ENCODE measurements at places on chromosomes 12 and 14. TPM values are rescaled to one million over a fixed set of nuclear protein-coding genes. Genes with fewer than 3 reads are reported as not detected.

The PLEKHG7 gene
- total RNA-seq, result not detected

The BICDL1 gene
- total RNA-seq, result 0.54 TPM

GRCh38 chr12:132881818-132882217 is 5.6 kb downstream of the CHFR start:
- peak overlapping the region; percentile 49 for H3K27ac ChIP-seq
- no peaks in the 10 kb centered on the region for H3K27me3 ChIP-seq
- peaks cover 7% of the 10 kb centered on the region for H3K36me3 ChIP-seq
- peaks cover 34% of the 10 kb centered on the region for H3K4me1 ChIP-seq
- H3K4me3 ChIP-seq, result no peak overlapping the region

The CHST11 gene
- total RNA-seq, result 22.8 TPM

The STAB2 gene
- total RNA-seq, result under 0.01 TPM

All from sigmoid colon (tissue), 7 donors.